Tongue (tissue), 3 donors: ENCODE measurements at places on chromosomes 2 and 18. TPM values are rescaled to one million over a fixed set of nuclear protein-coding genes. Genes with fewer than 3 reads are reported as not detected.

The RAB6C gene
- 0.10 TPM for total RNA-seq

The PASK gene
- 5.0 TPM for total RNA-seq

DNA sequence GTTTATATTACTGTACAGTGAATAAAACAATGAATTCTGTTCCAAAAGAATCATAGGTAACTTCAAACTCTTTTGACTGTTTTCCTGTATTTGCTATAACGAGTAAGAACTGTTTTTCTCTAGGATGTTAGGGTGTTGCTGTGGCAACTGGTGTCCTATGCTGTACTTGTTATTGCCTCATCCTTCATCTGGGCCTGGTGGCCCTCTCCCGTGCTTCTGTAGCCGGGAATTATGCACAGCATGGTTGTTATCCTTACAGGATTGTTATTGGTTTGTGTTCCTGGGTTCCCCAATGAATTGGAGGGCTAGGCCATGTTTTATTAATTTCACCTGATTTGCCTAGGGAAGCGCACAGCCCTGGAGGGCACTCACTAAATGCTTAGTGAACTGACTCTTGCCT lies 279.2 kb downstream of the PTPRM start:
- DNase-seq, result no peak

- no peak for DNase-seq
Measured at GRCh38 chr18:68722821-68723220, 7.9 kb upstream of the TMX3 start.

GRCh38 chr2:179005976-179006375 lies 44.0 kb downstream of the CCDC141 start:
- no peak for DNase-seq

- DNase-seq, result no peak
Measured at GRCh38 chr2:228115-228514, 35.7 kb downstream of the SH3YL1 start.

DNA sequence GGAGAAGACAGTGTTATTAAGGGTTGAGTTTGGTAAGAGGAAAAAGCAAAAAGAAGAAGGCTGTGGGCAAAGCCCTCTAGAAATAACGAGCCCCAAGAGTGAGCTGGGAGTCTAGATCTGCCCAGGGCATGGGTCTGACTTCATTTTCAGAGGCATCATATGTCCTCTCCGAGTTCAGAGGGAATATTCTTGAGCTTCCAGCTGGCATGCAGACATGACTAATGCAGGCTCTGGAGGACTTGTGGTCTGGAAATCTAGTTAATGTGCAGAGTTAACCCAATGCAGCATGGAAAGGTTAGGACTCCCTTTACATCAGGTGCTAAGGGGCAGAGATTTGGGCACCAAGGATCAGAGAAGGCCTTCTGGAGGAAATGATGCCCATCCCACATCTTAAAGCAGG lies 7.3 kb downstream of the ACMSD start:
- peak; percentile 52 for DNase-seq

DNA sequence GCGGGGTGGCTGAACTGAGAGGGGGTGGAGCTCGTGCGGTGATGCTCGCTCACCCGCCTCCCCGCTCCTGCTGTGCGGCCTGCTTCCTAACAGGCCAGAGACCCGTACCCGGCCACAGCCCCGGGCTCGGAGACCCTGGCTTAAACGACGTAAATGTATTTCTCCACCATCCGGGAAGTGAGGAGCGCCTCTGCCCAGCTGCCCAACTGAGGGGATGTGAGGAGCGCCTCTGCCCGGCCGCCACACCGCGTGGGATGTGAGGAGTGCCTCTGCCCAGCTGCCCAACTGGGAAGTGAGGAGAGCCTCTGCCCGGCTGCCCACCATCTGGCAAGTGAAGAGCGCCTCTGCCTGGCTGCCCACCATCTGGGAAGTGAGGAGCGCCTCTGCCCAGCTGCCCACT lies 110.6 kb downstream of the HS6ST1 start:
- no peak for DNase-seq
